Fibroblast of the aortic adventitia (primary cell): ENCODE measurements at places on chromosomes 5 and 9. TPM values are rescaled to one million over a fixed set of nuclear protein-coding genes. Genes with fewer than 3 reads are reported as not detected.

The RELL2 gene
- total RNA-seq: 2.6 and 6.6 TPM in 2 replicates

The ACTBL2 gene
- not detected in 2 replicates for total RNA-seq

The SPEF2 gene
- 5.7 and 19.0 TPM in 2 replicates for total RNA-seq

The C7 gene
- total RNA-seq: 2.4 and 762 TPM in 2 replicates

The ARL15 gene
- total RNA-seq: 5.4 and 22.0 TPM in 2 replicates

The CARTPT gene
- not detected in 2 replicates for total RNA-seq

The EDIL3 gene
- total RNA-seq: 48.1 and 248 TPM in 2 replicates

The KIF4B gene
- not detected in 2 replicates for total RNA-seq

The TMEM174 gene
- not detected in 2 replicates for total RNA-seq

The NRARP gene
- 0.09 TPM in 1 of 2 replicates, not detected in the other for total RNA-seq

The GLRA1 gene
- total RNA-seq: not detected in 2 replicates

The IZUMO3 gene
- not detected in 2 replicates for total RNA-seq

The HAND1 gene
- total RNA-seq: not detected in 2 replicates
